ENCODE measurements at places on chromosomes 7 and 10. TPM values are rescaled to one million over a fixed set of nuclear protein-coding genes. Genes with fewer than 3 reads are reported as not detected.
A peak's percentile ranks its signal among the peaks of the same experiment; 100 is the strongest.

ENO4 gene
- 0.69 TPM for total RNA-seq

CNPY1 gene
- not detected for total RNA-seq

THSD7A gene
- total RNA-seq: not detected

GRCh38 chr7:123979876-123980275 lies 53.0 kb downstream of the TMEM229A start:
- peak; percentile 61 for DNase-seq

- DNase-seq: no peak
Measured at GRCh38 chr10:84542522-84543490, 214.4 kb downstream of the CCSER2 start.

- DNase-seq: no peak
Measured at GRCh38 chr7:68587599-68587998, 1010.7 kb upstream of the AUTS2 start.

DNA sequence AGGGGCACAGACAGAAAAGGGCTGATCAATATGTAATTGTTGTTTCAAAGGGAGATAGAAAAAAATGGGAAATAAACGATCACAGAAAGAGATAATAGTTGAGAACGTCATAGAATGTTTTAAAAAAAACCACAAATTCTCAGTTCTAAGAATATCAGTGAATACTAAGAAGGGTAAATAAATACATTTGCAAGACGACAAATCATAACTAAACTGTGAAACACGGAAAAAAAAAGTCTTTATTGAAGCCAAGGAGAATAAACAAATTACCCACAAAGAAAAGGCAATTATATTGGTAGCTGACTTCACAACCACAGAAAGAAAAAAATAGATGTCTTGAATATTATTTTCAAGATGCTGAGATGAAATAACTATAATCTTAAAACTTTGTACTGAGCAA lies 305.2 kb upstream of the STEAP1 start:
- DNase-seq: no peak

DNA sequence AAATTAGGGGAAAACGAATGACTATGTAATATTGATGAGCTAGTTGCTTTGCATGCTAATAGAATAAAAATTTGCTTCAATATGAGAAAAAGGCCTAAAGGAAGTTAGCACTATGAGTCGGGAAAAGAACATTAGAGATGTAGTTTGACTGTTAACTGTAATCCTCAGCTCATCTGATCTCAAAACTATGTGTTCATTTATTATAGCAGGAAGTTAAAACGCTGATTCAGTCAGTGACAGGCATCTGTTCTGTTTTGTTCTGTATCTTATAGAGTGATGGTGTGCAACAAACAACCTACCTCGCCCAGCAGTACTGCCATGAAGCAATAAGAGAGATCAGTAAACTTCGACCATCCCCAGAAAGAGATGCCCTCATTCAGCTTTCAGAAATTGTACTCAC lies 48.6 kb downstream of the PDSS1 start:
- no peak for DNase-seq

COX15 gene
- total RNA-seq: 20.6 TPM

All from MG63 (cell line).